Activated naive CD4-positive, alpha-beta T cell treated with anti-CD3 and anti-CD28 coated beads, Interleukin-2, amount 10 ng/mL, durations not matched to agents 7 days and 5 days (primary cell): ENCODE measurements at places on chromosomes 3 and 15.

DNA sequence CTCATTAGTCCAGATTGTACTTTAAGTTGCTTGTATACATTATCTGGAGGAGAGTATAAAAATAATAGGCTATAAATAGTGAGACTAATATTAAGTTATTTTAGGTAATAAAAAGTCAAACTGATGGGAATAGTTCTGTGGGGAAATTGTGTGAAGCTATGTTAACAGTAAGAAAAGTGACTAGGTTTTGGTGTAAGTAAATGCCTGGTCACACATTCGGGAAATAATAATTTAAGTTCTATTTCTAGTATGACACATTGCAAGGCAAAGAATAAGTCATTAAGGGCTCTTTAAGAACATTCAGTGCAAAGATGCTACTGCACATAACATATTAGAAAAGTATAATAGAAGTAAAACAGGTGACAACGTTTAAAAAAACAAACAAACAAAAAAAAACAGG lies 18.8 kb upstream of the NRROS start:
- no peak for DNase-seq

DNA sequence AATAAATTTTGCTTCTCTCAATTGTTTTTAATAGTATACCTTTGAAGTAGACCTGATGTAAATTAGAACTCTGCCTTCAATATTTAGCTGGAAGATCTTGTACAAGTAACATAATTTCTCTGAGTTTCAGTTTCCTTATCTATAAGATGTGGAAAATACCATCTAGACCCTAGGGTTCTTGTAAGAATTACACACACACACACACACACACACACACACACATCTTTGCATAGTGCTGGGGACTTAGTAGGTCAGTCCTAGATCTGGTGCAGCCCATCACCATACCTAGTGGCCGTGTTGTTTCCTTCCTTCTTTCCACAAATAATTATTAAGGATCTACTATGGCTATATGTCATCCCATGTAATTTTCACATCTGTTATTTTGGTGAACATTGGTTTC lies 11.0 kb downstream of the TRAT1 start:
- peak; percentile 47 for DNase-seq

- DNase-seq, result no peak
Measured at GRCh38 chr15:81091889-81092558, 42.0 kb upstream of the CFAP161 start.

GRCh38 chr15:83030021-83030420 lies 18.6 kb upstream of the C15orf40 start:
- DNase-seq, result no peak

GRCh38 chr15:42933886-42934667 lies 13.5 kb upstream of the TTBK2 start:
- DNase-seq, result no peak

DNA sequence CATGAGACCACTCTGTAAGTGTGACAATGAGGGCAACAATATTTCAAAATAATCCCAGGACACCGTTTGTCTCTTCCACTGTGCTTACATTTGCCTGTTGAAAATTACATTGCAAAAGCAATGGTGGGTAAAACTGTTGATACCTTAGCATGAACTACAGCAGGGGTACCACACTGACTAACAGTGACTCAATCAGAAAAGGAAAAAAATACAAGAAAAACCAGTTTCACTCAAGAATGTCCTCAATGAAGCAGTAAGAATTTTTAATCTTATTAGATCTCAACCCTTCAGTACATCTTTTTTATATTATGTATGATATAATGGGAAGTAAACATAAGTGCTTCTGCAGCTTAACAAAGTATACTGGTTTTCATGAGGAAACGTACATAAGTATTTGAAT lies 1.6 kb upstream of the CCDC54 start:
- DNase-seq, result no peak

DNA sequence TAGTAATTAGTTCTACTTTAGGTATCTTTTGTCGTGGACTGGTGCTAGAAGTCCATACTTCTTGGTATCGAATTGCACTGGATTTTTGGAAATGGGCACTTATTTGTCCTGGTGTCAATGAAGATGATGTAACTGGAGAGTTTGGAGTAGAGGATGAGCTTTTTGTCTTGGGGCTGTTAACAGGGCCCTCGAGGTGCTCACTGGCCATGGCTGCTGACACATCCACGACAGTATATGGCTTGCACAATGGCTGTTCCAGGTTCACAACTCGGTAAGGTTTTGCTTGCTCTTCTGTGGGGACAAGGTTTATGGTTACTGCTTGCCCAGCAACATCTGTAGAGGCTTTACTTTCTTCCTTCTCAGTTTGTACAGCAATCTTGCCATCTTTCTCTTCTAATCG lies 109.4 kb upstream of the TSPAN3 start:
- no peak for DNase-seq

DNA sequence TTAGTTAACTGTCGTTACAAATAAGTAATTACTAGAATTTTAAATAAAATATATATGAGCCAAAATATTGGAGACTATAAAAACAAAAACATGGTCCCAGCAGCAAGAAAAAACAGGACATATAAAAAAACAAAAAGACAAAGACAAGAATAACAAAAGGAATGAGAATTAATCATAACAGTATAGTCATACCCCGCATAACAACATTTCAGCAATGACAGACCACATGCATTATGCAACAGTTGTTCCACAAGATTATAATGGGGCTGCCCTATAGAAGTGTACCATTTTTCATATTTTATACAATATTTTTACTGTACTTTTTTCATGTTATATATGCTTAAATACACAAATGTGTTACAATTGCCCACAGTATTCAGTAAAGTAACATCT lies 5.6 kb downstream of the HLTF start:
- no peak for DNase-seq

DNA sequence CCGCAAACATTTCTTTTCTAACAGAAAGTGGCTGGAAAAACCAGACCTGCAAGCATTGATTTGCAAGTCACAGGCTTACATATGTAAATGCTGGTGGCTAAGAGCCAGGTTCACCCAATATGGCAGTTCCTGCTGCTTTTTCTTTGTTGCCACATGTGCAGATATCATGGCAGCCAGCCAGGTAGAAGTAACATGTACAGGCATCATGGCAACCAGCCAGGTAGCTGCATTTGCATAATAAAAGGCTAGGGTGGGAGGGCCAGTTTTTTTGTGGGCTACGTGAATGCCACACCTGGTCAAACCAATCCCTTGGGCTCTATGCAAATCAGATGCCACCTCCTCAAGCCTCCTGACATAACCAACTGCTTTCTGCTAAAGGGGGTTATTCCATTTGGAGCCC lies 2.8 kb upstream of the SMCO1 start:
- DNase-seq, result no peak

DNA sequence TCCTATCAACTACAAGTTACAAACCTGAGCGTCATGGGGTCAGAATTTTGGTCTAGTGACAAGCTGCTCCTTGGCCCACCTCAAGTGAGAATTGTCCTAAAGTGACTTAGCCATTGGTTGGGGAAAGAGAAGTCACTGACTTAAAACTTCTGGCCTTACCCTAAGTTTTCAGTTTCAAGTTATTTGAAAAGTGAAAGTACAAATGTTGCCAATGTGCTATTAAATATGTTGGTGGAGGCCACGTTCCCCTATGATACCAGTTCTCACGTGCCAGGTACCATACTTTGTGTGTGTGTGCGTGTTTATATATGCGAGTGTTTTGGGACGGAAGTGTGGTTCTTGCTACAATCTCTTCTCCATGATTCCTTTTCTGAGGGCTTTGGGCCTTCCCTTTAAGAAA lies 22.6 kb upstream of the RASGRP1 start:
- peak; percentile 32 for DNase-seq

GRCh38 chr15:68047826-68048225 lies 6.3 kb upstream of the PIAS1 start:
- no peak for DNase-seq

DNA sequence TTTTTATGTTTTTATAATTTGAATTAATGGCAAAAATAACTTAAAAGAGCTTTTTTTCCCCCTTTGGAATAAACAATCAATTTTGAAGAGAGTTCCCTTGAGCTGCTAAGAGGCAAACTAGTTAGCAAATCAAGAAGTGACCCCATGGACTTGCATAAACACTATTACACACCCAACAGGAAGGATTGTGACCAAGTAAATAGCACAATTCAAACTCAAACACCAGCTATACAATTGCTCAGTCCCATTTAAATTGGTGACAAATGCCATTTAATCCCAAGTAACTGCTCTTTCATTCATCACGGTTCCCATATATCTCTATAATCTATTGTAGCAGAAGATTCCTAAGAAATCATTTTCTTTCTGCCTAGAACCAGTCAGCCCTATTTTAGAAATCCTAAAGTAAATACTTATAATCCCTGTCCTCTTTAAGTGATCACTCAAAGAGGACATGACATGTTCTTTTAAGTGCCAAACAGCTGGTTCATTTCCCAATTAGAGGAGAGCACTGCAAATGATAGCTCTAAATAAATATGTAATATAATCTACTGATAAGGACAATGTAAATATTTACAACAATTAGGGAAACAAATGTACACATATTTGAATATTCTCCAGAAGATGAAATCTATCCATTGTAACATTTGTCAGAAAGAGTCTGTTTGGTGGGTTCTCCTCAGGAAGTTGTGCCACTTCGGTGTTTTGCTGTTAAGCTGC lies 137.8 kb upstream of the ADAMTS9 start:
- no peak for DNase-seq

DNA sequence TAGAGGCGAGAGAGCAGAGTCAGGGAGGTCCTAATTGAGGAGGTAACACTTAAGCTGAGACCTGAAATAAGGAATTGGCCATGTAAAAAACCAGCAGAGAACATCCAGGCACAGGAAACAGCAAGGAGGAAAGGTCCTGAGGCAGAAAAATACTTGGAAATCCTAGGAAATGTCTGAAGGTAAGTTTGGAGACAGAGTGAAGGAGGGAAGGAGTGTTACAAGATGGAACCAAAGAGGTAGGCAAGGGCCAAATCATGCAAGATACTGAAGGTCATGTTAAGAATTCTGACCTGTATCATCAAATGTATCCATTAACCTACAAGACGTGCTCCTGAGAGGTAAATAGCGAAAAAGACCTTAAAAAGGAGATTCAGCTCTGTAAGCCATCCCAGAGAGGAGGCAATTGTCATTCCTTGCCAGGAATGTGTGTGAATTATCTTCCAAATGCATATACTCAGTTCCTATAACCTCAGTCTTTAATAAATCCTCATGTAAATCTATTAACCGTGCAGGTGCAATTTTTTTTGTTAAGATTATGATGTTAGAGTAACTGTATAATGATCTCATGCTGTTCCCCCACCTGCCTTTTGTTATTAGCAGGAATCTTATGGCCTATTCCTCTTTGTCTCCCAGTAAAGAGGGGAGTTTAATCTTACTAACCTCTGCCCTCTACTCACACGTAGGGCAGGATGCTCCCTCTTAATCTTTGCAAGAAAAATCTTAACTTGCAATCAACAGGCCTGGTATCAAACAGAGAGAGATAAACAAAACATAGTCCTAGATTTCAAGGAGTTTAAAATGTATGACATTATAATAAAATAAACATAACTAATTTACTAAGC lies 166.9 kb downstream of the ULK4 start:
- no peak for DNase-seq
